Effector memory CD4-positive, alpha-beta T cell (primary cell): ENCODE measurements at places on chromosomes 2 and 18.

GRCh38 chr2:28164280-28164801, 228.3 kb upstream of the FOSL2 start:
- no peak for DNase-seq

GRCh38 chr18:44238454-44238853, 442.2 kb upstream of the SETBP1 start:
- no peak for DNase-seq

GRCh38 chr2:155393406-155393805, 694.9 kb downstream of the KCNJ3 start:
- no peak for DNase-seq

DNA sequence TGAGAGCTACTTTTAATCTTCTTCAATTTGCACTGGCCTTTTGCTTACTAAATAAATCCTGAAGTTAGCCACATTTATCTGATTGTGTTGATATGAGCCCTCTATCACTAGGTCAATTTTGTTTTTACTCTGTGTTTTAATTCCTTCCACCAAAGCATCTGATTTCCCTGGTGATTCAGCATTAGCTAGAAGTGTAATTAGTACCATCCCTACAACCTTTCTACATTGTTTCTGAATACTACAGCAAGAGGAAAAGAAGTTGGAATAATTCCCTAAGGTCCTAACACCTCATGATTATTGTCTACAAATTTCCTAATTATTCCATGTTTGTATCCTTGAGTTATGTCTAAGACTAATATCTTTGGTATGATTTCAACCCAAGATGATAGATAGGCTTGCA, 1093.6 kb downstream of the SUCLG1 start:
- DNase-seq = no peak

DNA sequence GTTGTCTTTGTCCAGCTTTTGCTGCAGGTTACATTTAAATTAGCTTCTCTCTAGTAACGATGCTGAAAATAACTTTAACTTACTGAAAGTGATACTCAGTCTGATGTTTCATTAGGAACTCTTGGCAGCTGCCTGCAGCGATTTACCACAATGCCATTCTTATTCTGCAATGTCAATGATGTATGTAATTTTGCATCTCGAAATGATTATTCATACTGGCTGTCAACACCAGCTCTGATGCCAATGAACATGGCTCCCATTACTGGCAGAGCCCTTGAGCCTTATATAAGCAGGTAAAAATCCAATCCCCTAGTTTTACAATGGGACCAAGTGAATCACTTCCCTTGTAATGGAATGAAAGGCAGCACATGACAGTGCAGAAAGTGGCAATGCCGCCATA, 16.3 kb upstream of the MFF start:
- no peak for DNase-seq

DNA sequence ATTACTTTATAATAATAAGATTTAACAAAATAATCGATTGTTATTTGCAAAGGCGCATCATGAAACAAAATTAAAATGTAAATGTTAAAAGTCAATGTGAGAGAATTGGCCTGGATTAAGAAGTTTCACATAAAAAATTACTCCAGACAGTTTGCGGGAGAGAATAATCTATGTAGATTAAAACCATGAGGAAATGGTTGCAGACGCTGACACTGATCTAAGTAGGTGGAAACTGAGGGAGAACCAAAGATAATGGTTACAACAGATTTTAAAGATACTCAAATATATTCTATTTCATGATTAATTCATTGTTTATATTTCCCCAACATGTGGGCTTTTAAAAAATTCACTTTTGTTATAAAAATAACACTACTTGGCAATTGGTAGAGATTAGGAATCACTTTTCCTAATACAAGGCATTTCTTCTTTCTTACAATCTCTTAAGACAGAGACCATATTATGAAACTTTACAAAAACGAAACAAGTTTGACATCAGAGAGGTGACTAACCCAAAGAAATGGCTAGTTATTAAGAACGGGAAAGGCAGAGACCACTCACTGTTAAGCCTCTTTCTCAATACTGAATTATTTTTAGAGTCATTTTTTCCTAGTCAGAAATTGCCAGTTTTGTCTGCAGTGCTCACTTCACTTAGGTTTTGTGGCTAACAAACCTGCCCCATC, 1.6 kb downstream of the KANSL1L start:
- no peak for DNase-seq

- no peak for DNase-seq
These were observed at the start of gene CLASP1 for GRCh38 chr2:121649149-121649595. Gene CLASP1 (minus strand): TSS chr2:121649462. CDS start chr2:121605895, 43,567 bp downstream.

DNA sequence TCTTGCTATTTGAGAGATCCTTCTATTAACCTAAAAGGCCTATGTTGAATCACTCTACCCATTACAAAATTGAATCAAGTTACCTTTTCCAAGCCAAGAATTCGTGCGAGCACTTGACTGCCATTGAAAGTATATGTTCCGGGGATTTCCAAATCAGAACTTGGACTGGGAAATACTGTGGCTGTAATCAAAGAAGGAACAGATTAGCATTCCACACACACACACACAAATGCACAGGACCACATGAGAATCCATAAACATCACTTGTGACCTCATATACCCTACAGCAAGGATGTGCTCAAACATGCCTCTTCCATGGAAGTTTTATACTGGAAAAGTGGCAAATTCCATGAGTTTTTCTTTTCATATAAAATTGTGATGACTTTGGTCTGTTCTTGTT, 86.0 kb downstream of the ABCA12 start:
- no peak for DNase-seq

- no peak for DNase-seq
These were observed 122.9 kb downstream of the COPS8 start for GRCh38 chr2:237208373-237209260.

GRCh38 chr2:11785611-11785940, 39.1 kb downstream of the LPIN1 start:
- no peak for DNase-seq

GRCh38 chr2:62141142-62141740, 54.7 kb upstream of the B3GNT2 start:
- DNase-seq = no peak

GRCh38 chr2:62014102-62014501, 108.6 kb downstream of the COMMD1 start:
- DNase-seq = no peak

DNA sequence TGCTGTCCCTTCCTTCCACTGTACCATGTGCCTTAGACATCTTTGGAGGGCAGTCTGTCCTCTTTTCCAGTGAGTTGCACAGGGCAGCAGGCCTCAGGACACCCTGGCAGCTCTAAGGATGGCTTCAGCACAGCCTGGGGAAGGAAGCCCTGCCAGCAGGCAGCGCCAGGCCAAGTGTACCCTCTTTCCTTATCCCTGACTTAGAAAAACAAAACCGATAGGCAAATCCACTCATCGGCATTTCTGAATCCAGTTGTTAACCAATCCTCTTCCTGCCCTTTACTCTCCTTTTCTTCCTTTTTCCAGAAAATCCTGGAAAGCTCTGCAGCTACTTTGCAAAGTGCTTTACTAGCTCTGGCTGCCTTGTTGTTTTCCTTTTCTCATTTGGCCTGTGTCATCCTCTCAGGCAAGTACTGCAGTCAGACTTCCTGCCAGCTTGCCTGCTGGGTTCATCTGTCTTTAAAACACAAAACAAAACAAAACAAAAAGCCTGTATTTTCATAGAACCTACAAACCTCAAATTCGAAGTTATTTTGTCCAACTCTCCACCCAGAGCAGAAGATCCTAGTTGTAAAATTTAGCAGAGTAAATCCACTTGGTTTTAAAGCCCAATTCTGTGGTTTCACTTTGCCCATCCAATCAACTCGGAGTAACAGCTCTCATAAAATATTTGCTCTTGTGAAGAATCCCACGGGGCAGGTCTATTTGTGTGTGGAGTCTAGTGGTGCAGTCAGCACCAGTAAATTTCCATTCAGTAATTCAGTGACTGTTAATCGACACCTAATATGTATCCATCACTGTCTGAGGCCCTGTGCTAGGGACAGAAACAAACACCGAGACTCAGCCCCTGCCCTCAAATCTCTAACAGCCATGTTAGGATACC, 45.2 kb downstream of the PCBP1 start:
- DNase-seq = no peak

DNA sequence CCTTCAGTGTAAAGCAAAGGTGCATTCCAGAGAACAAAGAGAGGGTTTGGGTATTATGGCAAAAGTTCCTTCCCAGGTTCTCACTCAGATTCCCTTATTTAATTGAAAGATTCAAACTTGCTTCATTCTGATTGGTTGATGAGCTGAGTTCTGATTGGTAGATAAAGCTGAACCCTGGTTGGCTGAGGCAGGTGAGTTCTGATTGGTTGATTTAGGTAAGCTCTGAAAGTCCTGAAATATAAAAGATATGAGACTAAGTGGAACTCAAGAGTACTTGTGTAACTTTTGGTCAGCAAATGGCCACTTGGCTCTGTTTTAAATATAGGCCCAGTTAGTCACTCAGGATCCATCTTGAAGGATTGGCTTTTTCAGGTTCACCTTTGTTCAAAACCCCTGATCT, 99.8 kb upstream of the FBXO11 start:
- DNase-seq = no peak

DNA sequence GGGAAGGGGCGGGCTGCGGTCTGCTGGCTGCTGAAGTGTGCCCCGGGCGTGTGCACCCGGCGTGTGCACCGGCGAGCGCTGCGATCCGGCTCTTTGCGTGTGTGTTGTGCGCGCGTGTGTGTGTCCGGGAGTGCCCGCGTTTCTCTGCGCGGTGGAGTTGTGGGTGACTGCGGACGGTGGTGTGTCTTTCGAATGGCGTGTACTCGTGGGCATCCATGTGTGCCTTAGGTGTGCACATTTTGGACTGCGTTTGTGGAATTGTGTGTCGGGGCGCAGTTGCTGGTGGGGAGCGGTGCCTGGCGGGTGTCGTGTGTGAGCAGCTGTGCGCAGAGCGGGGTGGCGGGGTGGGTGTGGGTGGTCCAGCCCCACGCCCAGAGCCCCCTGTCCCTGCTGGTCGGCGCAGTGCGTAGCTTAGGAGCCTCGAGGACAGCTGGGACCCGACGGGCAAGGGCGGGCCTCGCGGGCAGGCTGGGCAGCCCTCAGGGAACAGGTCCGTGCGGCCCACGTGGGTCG, 533 bp downstream of the HPCAL1 start:
- no peak for DNase-seq

- no peak for DNase-seq
These were observed 38.0 kb downstream of the PPP3R1 start for GRCh38 chr2:68214381-68214780.

- DNase-seq = no peak
These were observed 154.8 kb upstream of the ZNF236 start for GRCh38 chr18:76667603-76668002.

GRCh38 chr2:203492965-203493364, 42.1 kb downstream of the RAPH1 start:
- DNase-seq = no peak

GRCh38 chr2:226115832-226116200, 683.8 kb downstream of the IRS1 start:
- no peak for DNase-seq

DNA sequence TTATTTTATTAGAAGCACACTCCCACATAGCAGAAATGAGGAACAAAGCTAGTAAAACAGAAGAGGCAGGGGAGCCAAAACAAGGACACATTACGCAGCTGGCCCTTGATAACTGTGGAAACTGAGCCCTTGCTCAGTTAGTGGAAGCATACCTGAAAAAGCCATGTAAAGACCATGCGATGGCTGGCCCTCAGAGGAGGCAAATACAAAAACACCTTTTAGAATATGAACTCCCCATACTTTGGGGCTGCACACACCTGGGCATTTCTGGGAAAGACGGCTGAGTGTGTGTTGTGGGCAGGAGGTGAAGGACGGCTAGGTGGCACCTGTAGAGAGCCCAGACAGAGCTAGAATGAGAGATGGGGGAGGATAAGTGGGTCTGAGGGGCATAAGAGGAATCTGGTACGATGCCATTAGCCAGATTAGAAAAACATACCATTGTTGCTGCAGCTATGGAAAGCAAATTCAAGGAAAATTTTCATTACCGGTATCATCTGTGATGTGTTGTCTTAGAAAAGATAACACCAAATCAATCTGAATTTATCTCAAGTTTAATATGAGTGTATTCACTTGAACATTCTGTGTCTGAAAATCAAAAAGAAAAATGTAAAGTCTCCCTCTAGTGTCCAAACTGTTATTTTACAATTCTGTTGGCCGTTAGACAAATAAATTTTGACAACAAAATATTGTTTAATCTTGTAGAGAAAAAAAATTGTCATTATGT, 45.2 kb upstream of the SULT1C3 start:
- no peak for DNase-seq

GRCh38 chr18:33804258-33804657, 226.2 kb downstream of the ASXL3 start:
- no peak for DNase-seq
